ENCODE measurements at places on chromosomes 5 and 9.

- no peak for DNase-seq
These were observed at the start of gene HSDL2 for GRCh38 chr9:112380102-112380824. Gene HSDL2, plus strand, starts transcription at chr9:112380108. Its CDS starts 56 bp downstream, at chr9:112380164.

DNA sequence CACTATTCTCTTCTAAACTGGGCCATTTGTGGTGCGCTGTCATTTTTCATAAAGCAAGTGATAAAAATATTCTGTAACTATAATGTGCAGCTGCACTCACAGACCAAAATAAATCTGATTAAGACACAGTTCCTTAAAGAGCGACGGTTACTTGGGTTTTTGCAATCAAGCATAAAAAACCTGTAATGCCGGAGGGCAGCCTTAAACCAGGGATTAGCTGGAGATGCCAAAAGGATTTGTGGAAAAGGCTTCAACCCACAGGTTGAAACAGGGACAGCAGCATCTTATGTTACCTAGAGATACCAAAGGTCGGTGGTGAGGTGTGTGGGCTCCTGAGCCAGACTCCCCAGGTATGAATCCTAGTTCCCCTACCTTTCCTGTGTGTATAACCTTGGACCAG lies 49.3 kb downstream of the CTNND2 start:
- no peak for DNase-seq

GRCh38 chr9:132769906-132770769 lies 99.9 kb downstream of the GTF3C4 start:
- DNase-seq = peak; percentile 60

DNA sequence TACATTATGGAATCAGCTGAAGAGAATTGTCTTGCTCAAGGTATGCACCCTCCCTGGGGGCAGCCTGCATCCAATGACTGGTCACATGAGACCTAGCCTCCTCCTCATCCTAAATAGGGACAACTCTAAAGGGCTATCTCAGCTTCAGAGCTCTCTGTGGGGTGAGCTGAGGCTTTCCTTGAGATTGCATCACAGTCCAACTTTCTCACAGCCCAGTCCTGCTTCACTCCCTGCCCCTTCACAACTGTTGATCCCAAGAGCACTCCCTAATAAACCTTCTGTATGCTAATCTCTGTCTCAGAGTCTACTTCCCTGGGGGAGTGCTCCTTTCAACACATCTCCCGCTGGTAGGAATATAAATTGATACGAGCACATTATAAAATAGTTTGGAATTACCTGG lies 44.1 kb upstream of the ERBIN start:
- DNase-seq = no peak

DNA sequence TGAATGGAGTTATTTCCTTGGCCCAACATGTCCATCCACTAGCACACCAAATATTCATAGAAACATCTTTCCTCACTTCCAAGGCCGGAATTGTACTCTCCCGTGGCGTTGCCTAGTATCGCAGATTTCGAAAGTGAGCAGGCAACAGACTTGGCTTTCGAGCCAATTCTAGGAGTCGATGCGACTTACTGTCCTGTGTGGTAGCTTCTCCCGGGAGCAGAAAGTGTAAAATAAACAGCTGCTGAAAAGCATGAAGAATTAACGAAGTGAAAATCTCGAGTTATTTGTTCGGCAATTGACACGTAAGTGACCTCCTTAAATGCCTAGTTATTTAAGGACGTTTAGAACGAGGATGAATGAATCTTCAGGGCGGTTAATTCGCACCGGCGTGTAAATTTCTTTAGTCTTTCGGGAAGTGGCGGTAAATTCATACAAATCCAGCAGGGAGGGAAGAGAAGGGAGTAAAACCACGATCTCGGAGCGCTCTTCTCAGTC lies 449 bp upstream of the PCSK5 start:
- peak; percentile 18 for DNase-seq

Measured in CD4-positive, alpha-beta T cell treated with Interleukin-2 at 100 ng/mL for 4 hours (primary cell).